Uterus (tissue), 4 donors: ENCODE measurements at places on chromosomes 2 and 18. TPM values are rescaled to one million over a fixed set of nuclear protein-coding genes. Genes with fewer than 3 reads are reported as not detected.

DNA sequence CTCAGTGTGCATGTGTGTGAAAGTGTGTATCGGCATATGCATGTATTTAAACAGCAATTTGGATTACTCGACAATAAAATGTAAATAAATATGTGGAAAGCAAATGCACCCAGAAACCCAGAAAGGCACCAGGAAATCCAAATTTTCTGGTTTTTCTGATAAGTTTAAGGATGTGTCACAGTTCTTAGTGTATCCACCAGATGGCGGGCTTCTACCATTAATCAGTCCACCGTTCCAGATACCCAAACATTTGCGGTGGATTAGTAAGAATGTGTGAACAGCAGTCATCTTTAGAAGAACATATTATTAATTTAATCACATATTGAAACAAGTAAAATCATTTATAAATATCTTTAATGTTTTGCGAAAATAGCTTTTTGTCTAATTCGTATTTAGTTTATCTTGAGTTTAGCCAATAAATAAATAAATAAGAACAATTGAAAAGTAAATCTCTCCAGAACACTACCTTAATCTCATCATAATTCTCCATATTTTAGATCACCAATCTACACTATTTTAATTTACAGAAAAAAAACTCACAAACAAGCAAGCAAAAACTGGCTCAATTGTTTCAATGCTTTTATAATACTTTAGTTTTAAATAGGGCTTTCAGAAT lies 298.9 kb downstream of the DSEL start:
- H3K27ac ChIP-seq = no peak overlapping the region
- H3K36me3 ChIP-seq = no peaks in the 10 kb centered on the region
- H3K4me3 ChIP-seq = no peak overlapping the region

- H3K36me3 ChIP-seq = no peaks in the 10 kb centered on the region
- no peak for DNase-seq
- no peaks in the 10 kb centered on the region for H3K27me3 ChIP-seq
Observed at GRCh38 chr2:25844089-25844488, 34.2 kb downstream of the ASXL2 start.

GRCh38 chr2:12493031-12493513 lies 223.7 kb upstream of the TRIB2 start:
- H3K27ac ChIP-seq = peak overlapping the region; percentile 42
- H3K4me3 ChIP-seq = no peak overlapping the region
- peak; percentile 84 for DNase-seq
- H3K36me3 ChIP-seq = no peaks in the 10 kb centered on the region

- H3K4me3 ChIP-seq = no peak overlapping the region
- no peaks in the 10 kb centered on the region for H3K27me3 ChIP-seq
- peak; percentile 22 for DNase-seq
- peaks cover 5% of the 10 kb centered on the region for H3K4me1 ChIP-seq
- H3K36me3 ChIP-seq = no peaks in the 10 kb centered on the region
- peak overlapping the region; percentile 93 for H3K27ac ChIP-seq
Observed at GRCh38 chr2:188786368-188786841, 187.8 kb upstream of the COL3A1 start.

- no peaks in the 10 kb centered on the region for H3K27me3 ChIP-seq
- H3K27ac ChIP-seq = no peak overlapping the region
- no peak overlapping the region for H3K4me3 ChIP-seq
- H3K4me1 ChIP-seq = no peaks in the 10 kb centered on the region
Observed at GRCh38 chr2:164542581-164543021, 78.7 kb downstream of the GRB14 start.

DNA sequence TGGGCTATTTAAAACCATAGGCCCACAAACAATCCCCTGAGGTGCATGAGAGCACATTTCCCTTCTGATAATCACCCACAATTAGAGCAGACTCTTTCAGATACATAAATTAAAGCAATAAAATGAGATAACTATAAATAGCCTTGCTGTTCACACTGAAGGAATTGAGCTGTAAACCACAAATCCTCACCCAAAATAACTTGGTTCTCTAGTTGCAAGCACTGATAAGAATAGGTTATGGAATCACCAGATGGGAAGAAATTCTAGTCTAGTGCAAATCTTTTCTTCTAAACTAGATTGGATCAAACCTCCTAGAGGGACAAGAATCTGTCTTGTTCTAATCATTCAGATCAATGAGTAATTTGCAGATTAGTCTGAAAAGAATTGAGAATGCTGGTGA lies 64.6 kb downstream of the NAB1 start:
- DNase-seq = no peak
- H3K4me1 ChIP-seq = no peaks in the 10 kb centered on the region
- no peaks in the 10 kb centered on the region for H3K27me3 ChIP-seq
- no peak overlapping the region for H3K4me3 ChIP-seq
- H3K36me3 ChIP-seq = no peaks in the 10 kb centered on the region
- no peak overlapping the region for H3K27ac ChIP-seq

DNA sequence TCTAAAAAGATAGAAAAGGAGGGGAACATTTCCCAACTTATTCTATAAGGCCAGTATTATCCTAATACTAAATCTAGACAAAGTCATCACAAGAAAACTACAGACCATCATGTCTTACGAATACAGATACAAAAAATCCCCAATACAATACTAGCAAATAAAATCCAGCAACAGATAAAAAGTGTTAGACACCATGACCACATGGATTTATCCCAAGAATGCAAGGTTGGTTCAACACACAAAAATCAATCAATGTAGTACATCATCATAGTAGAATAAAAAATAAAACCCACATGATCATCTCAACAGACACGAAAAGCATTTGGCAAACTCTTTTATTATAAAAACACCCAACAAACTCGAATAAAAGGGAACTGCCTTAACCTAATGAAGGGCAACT lies 18.5 kb downstream of the SLC66A2 start:
- no peak overlapping the region for H3K4me3 ChIP-seq
- no peaks in the 10 kb centered on the region for H3K36me3 ChIP-seq
- H3K27me3 ChIP-seq = no peaks in the 10 kb centered on the region
- DNase-seq = no peak
- no peaks in the 10 kb centered on the region for H3K4me1 ChIP-seq

DNA sequence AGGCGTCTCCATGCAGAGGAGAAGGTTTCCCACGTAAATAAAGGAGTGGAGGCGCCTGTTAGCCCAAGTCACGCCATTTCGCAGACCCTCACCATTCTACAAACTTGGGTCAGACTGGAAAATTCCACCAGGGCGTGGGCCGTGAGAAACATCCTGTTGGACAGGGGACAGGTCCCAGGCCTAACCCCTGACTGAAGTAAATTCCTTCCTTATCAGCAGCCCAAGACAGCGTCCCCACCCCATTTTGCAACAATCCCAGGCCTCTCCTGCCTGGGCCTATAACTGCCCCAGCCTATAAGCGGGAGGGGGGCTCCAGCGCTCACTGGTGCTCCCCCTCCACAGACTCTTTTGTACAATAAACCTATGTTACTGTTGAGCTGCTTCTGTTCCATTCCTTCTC lies 57.3 kb upstream of the CBLN2 start:
- no peaks in the 10 kb centered on the region for H3K36me3 ChIP-seq
- no peaks in the 10 kb centered on the region for H3K27me3 ChIP-seq
- H3K4me1 ChIP-seq = no peaks in the 10 kb centered on the region
- no peak overlapping the region for H3K4me3 ChIP-seq

DNA sequence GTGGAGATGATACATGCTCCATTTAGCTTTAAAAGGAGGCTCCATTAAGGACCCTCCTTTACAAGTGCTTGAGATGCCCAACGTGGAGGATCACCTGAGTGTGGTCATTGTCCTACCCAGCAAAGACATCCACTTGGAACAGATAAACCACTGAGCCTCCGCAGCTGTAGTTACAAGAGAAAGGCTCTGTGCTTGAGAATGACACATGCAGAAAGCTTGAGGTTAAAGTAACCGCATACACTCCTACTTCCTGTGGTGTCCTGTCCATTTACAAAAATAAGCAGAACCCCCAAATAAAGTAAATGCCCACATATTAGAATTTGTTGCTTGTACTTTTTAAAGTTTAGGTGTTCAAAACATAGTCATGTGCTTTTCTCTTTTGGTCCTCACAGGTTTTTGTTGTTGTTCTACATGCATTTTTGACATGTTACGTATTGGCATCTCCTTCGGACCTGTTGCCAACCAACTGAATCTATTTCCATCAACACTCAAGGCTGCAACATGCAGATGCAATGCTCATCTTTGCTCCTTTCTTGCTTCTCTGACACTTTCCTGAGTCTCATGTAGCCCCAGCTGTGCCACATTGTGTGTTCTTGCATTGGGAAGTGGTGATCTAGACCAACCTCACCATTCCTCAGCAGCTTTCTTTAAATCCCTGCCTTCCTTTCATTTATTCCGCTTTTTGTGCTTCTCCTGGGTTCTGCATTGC lies 56.0 kb downstream of the SERPINB7 start:
- H3K36me3 ChIP-seq = no peaks in the 10 kb centered on the region
- no peak for DNase-seq
- no peaks in the 10 kb centered on the region for H3K27me3 ChIP-seq
- H3K27ac ChIP-seq = no peak overlapping the region
- no peak overlapping the region for H3K4me3 ChIP-seq
- H3K4me1 ChIP-seq = no peaks in the 10 kb centered on the region

GRCh38 chr18:79971986-79972385 lies 7.5 kb downstream of the HSBP1L1 start:
- no peak for DNase-seq
- H3K4me1 ChIP-seq = no peaks in the 10 kb centered on the region
- H3K27ac ChIP-seq = no peak overlapping the region
- no peak overlapping the region for H3K4me3 ChIP-seq
- no peaks in the 10 kb centered on the region for H3K36me3 ChIP-seq

DNA sequence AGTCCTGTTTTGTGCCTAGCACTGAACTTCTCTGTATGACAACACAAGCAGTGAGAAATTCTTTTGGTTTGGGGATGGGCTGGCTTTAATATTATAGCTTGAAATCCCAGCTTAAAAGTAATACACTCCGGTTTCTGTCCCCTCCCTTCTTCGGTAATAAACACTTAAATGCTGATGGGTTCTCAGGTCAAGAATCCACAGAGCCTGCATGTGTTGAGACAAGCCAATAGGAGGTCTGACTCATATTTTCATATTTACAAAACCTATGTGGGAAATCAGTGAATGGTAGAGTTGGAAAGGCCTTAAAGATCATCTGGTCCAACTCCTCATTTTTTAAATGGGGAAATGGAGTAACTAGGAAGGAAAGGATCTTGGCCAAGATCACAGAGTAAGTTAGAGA lies 47.5 kb downstream of the VSNL1 start:
- H3K4me3 ChIP-seq = no peak overlapping the region
- no peaks in the 10 kb centered on the region for H3K36me3 ChIP-seq
- no peaks in the 10 kb centered on the region for H3K4me1 ChIP-seq
- H3K27me3 ChIP-seq = no peaks in the 10 kb centered on the region

GRCh38 chr18:40957533-40958070 lies 997.4 kb upstream of the PIK3C3 start:
- H3K36me3 ChIP-seq = no peaks in the 10 kb centered on the region
- no peaks in the 10 kb centered on the region for H3K27me3 ChIP-seq
- no peak overlapping the region for H3K4me3 ChIP-seq
- no peak overlapping the region for H3K27ac ChIP-seq
- no peaks in the 10 kb centered on the region for H3K4me1 ChIP-seq

- H3K27me3 ChIP-seq = no peaks in the 10 kb centered on the region
- H3K4me3 ChIP-seq = no peak overlapping the region
- peaks cover 8% of the 10 kb centered on the region for H3K4me1 ChIP-seq
- no peak for DNase-seq
- no peaks in the 10 kb centered on the region for H3K36me3 ChIP-seq
Observed at GRCh38 chr2:36425608-36426355, 70.2 kb downstream of the CRIM1 start.

- no peaks in the 10 kb centered on the region for H3K4me1 ChIP-seq
- H3K27ac ChIP-seq = no peak overlapping the region
- H3K36me3 ChIP-seq = no peaks in the 10 kb centered on the region
- no peak for DNase-seq
- no peak overlapping the region for H3K4me3 ChIP-seq
Observed at GRCh38 chr2:86603905-86604304, 19.8 kb downstream of the RNF103 start.

- no peaks in the 10 kb centered on the region for H3K27me3 ChIP-seq
- no peak overlapping the region for H3K4me3 ChIP-seq
- H3K27ac ChIP-seq = no peak overlapping the region
- H3K36me3 ChIP-seq = no peaks in the 10 kb centered on the region
Observed at GRCh38 chr2:143230506-143231253, 101.5 kb downstream of the ARHGAP15 start.

GRCh38 chr2:5479265-5479928 lies 212.8 kb upstream of the SOX11 start:
- no peaks in the 10 kb centered on the region for H3K4me1 ChIP-seq
- no peak overlapping the region for H3K4me3 ChIP-seq
- DNase-seq = no peak
- H3K27ac ChIP-seq = no peak overlapping the region
- H3K27me3 ChIP-seq = no peaks in the 10 kb centered on the region

DNA sequence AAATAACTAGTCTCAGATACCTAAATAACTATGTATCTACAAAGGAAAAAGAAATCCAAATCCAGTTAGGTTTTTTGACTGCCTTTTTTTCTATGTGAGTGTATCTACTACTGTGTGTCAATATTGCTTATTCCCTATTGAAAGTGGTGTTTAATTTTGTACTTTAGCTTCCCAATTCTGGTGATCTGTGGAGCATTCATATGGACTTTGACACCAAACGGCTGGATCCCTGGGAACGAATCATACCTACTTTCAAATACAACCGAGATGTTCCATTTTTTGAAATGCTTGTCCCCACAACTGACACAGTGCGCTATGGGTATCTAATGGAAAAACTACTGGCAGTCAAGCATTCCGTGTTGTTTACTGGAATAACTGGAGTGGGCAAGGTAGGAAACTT lies 152.8 kb downstream of the DNAH6 start:
- H3K4me3 ChIP-seq = no peak overlapping the region
- no peak for DNase-seq
- H3K27ac ChIP-seq = no peak overlapping the region
- H3K36me3 ChIP-seq = no peaks in the 10 kb centered on the region
- no peaks in the 10 kb centered on the region for H3K27me3 ChIP-seq

- no peaks in the 10 kb centered on the region for H3K27me3 ChIP-seq
- no peak overlapping the region for H3K27ac ChIP-seq
- peak; percentile 61 for DNase-seq
- peaks cover 6% of the 10 kb centered on the region for H3K4me1 ChIP-seq
- H3K36me3 ChIP-seq = no peaks in the 10 kb centered on the region
Observed at GRCh38 chr18:12327510-12328178, 19.6 kb downstream of the TUBB6 start.

- no peak for DNase-seq
- H3K4me3 ChIP-seq = no peak overlapping the region
- no peaks in the 10 kb centered on the region for H3K36me3 ChIP-seq
- no peaks in the 10 kb centered on the region for H3K4me1 ChIP-seq
- peak overlapping the region; percentile 79 for H3K27ac ChIP-seq
- H3K27me3 ChIP-seq = no peaks in the 10 kb centered on the region
Observed at GRCh38 chr2:30584116-30584515, 137.1 kb downstream of the LCLAT1 start.

- H3K27me3 ChIP-seq = no peaks in the 10 kb centered on the region
- H3K36me3 ChIP-seq = no peaks in the 10 kb centered on the region
- no peak overlapping the region for H3K27ac ChIP-seq
- no peak overlapping the region for H3K4me3 ChIP-seq
- no peak for DNase-seq
Observed at GRCh38 chr2:61272421-61273070, 110.6 kb downstream of the C2orf74 start.

- H3K4me1 ChIP-seq = no peaks in the 10 kb centered on the region
- H3K27ac ChIP-seq = no peak overlapping the region
- H3K36me3 ChIP-seq = no peaks in the 10 kb centered on the region
Observed at GRCh38 chr18:30500240-30500945, 542.1 kb downstream of the DSC3 start.

Gene RAB17
- 3.5 TPM for total RNA-seq

Gene DPYSL5
- not detected for total RNA-seq

Gene C1QL2
- not detected for total RNA-seq

Gene SRD5A2
- 4.1 TPM for total RNA-seq

Gene LINC00305
- total RNA-seq = not detected

Gene CFC1
- total RNA-seq = 0.62 TPM

Gene FOXI3
- not detected for total RNA-seq

Gene ANKRD30B
- not detected for total RNA-seq

Gene ASB18
- total RNA-seq = not detected

Gene ABCB11
- total RNA-seq = not detected

Gene FLACC1
- total RNA-seq = not detected

Gene IL1R2
- 5.4 TPM for total RNA-seq

Gene NFATC1
- total RNA-seq = 9.2 TPM
